Regular cardiac myocyte (primary cell): ENCODE measurements at places on chromosomes 3 and 15. TPM values are rescaled to one million over a fixed set of nuclear protein-coding genes. Genes with fewer than 3 reads are reported as not detected.

The WDR76 gene
- 3.9 and 26.1 TPM in 2 replicates for total RNA-seq

The FOXB1 gene
- total RNA-seq = not detected in 2 replicates

The NPAP1 gene
- total RNA-seq = under 0.01 TPM in 1 of 2 replicates, not detected in the other

The GOLGA6B gene
- total RNA-seq = under 0.01 TPM in 1 of 2 replicates, not detected in the other

The NRROS gene
- 0.58 and 0.85 TPM in 2 replicates for total RNA-seq

The PLA2G4D gene
- under 0.01 TPM in 1 of 2 replicates, not detected in the other for total RNA-seq

The RLBP1 gene
- total RNA-seq = not detected in 2 replicates

The CLCN2 gene
- total RNA-seq = 1.7 and 3.3 TPM in 2 replicates

The GOLGA8S gene
- total RNA-seq = 0.19 TPM in 1 of 2 replicates, not detected in the other

The LRRC31 gene
- not detected in 2 replicates for total RNA-seq
